Stimulated activated CD4-positive, alpha-beta T cell treated with anti-CD3 and anti-CD28 coated beads, Interleukin-2, amount 100 ng/mL, for 48 hours (primary cell): ENCODE measurements at places on chromosomes 7 and 10.

- DNase-seq, result no peak
These were observed 52.8 kb downstream of the NRF1 start for GRCh38 chr7:129664029-129665012.

DNA sequence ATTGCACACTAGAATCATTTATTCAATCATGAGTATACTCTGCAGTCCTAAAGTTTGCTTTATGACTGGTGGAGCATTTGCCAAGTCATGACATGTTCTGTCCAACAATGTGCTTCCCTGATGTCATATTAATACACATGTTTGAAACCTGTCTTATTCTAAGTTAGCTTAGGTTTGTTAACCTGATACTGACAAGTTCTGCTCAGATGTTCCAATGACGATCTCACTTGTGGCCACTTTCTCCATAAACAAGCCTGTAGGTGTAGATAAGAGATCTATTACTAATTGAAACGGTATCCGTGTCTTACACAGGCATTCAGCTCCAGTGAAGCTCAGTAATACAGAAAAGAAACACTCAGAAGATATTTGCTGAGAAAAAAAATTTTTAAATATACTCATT, 64.9 kb downstream of the GPR37 start:
- DNase-seq, result no peak

GRCh38 chr10:85420501-85421191, 945.9 kb downstream of the GRID1 start:
- no peak for DNase-seq

- DNase-seq, result no peak
These were observed 12.5 kb upstream of the SLC18A3 start for GRCh38 chr10:49597426-49598163.

DNA sequence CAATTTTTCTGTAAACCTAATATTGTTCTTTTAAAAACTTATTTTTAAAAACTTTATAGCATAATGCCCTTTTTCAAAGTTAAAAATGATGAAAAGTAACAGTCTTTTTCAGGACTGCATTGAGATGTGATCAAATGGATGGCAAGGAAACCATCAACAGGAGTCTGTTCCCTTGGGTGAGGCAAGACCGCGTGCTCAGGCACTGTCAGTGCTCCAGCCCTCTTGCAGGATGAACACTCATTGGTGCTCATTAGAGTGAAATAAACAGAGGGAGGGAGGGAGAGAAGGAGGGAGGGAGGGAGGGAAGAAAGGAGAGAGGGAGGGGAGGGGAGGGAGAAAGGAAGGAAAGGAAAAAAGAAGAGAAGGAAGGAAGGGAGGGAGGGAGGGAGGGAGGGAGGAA, 145.7 kb upstream of the CHST15 start:
- no peak for DNase-seq

DNA sequence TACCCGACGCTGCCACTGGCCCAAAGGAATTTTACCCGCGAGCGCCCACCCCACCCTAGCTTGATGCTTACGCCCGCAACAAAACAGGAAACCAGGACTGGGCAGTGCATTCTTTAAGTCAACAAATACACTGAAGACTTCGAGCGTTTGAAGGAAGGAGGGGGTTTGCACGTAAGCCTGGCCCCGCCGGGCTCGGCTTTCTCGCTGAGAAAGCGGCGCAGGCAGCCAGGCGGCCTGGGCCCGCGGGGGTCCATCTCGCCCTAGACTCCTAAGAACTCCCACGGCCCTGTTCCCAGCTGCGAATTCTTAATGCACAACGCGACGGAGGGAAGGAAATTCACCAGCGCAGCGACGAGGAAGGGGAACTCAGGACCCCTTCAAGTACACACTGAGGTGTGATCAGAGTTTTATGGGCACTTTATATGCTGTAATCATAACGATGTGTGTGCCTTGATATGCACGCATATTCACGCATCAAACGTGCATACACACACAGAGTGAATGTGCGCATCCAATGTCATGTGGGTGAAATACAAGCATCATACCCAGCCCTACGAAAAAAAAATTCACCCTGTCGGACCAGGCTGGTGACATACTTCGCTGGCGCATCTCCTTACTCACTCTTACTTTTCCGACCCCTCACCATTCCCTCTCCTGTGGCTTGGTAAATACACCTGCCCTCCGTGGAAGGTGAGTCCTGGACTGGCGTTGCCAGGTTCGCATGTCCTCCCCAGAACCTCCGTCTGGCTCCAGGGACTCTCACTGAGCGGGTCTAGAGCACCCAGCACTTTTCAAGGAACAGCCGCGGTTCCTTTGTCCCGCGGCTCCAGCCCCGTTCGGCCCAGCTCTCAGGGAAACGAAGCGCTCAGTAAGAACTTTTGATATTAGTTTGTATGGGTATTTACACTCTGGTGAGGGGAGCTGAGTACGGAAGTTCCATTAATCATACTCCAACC, 5.7 kb upstream of the HOXA13 start:
- DNase-seq, result no peak

- no peak for DNase-seq
These were observed 5.5 kb upstream of the SPAG6 start for GRCh38 chr10:22339761-22340328.

GRCh38 chr10:50648089-50648934, 24.6 kb upstream of the SGMS1 start:
- DNase-seq, result no peak

DNA sequence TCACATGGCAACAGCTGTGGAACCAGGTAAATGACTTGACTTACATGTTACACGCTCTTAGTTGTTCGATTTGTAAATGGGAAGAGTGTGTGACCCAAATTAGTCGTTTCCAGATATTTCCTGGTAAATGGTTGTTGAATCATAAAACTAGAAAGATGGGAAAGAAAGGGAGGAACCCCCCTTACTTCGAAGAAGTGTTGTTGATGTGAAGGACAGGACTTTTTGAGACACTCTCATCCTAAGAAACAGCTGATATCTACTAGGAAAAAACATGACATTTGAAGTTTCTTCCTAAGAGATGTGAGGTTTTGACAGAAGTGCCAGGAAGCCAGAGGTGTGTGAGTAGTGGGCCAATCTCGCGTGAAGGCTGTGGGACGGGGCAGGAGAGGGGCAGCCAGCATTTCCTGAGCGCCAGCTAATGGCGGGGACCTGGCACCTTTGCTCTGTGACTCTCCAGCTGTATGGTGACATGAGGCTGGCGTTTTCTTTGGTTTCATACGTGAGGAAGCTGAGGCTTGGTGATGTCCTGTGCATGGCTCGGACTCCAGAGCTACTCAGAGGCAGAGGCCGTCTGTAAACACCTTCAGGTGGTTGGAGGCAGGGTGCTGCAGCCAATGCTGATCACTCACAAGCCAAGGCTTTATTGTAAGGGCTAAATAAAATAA, 53.7 kb downstream of the IKZF1 start:
- DNase-seq, result no peak

GRCh38 chr10:85741626-85742300, 624.8 kb downstream of the GRID1 start:
- no peak for DNase-seq

DNA sequence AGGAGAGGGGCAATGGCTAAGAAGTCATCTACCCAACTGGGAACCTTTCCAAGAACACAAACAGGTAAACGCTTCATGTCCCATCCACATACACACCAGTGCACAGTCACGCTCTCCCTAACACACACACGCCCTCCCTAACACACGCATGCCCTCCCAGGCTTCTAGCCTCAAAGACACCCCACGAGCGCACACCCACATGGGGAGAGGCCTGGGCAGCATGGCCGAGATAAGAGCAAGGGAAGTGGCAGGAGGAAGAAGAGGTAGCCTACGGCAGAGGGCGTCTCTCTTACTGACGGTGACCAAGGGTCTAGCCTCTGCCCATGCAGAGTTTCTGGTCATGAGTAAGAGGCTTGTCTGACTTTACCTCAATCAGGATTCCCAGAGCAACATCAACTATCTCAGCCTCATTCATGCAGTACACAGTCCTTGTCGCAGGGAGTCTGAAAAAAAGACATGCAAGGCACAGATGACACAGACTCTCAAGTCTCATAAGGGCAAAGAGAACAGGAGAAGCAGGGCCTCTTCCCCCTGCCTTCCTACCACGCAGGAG, 3.1 kb downstream of the CYREN start:
- DNase-seq, result no peak

GRCh38 chr10:58513188-58514110, 777 bp downstream of the BICC1 start:
- DNase-seq, result no peak

GRCh38 chr10:120691625-120692024, 159.5 kb upstream of the WDR11 start:
- no peak for DNase-seq

GRCh38 chr10:22309180-22310000, 6.8 kb upstream of the COMMD3 start:
- no peak for DNase-seq

DNA sequence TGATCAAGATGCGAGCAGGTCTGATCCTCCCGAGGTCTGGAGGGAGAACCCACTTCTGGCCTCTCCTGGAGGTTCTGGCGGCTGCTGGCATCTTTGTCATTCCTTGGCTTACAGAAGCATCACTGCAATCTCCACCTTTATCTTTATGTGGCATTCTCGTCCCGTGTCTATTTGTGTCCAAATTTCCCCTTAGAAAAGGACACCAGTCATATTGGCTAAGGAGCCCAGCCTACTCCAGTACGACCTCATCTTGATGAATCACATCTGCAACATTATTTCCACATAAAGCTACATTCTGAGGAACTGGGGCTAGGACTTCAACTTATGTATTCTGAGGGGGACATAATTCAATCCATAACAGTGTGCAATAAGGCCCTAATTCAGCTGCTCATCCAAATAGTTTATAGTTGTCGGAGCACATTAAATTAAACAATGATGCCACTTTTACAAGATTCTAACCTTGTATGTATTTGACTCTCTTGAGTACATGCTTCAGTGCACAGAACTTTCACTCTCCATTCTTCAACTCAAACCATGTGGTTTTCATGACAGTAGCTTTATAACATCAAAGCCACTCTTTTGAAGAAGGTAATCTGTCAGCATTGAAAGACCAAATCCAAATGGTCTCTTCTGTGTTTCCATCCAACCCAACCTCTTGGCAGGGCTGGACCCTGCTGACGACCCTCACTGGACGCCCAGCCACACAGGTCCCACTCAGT, 86.2 kb upstream of the DDC start:
- no peak for DNase-seq

DNA sequence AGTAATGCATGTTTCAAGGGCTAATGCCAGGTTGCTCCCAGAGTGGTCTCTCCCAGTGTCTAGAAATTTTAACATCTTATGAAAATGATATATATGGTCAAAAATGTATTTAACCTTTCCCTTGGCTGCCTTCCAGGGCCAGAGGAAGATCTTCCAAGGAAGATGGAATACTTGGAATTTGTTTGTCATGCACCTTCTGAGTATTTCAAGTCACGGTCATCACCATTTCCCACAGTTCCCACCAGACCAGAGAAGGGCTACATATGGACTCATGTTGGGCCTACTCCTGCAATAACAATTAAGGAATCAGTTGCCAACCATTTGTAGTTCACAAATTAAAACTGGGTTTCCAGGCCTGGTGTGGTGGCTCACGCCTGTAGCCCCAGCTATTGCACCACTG, 9.0 kb downstream of the GATAD1 start:
- DNase-seq, result no peak

DNA sequence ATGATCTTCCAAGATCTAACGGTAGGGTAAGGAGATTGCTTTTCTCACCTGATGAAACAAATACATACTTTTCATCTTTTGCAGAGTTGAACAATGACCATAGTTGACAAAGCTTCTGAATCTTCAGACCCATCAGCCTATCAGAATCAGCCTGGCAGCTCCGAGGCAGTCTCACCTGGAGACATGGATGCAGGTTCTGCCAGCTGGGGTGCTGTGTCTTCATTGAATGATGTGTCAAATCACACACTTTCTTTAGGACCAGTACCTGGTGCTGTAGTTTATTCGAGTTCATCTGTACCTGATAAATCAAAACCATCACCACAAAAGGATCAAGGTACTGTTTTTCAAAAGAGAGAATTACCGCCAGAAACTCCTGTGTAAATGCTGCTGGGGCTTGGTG, 79.9 kb downstream of the ANKRD61 start:
- DNase-seq, result no peak

DNA sequence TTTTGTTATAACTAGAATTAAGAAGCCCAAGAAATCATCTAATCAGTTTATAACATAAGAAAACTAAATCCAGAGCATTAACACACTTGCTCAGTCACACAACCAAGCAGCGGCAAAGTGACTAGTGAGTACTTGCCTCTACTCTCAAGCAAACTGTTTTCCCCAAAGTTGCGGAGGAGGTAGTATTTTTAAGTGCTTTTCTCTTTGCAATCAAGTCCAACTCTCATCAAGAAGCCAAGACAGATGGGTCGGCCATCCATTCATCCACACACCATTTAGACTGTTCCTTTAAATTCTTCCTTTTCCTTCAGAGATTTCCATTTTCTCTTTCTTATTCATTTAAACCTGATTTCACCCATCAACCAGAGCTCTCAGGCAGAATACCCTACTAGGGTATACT, 25.4 kb downstream of the ARHGAP21 start:
- no peak for DNase-seq

DNA sequence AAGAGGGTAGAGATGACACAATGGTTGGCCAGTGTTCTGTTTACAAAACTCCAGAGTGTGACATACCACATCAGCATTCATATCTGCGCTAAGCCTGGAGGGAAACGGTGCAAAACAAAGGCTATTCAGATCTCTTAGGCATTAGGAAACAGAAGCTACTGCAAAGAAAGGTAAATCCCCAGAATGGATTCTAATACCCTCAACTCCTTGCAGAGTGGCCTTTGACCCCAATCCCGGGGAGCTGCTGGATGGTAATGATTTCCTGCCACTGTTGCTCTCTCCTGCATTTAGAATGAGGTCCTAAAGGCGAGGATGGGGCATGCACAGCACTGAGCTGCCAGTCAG, 65.2 kb downstream of the AOAH start:
- no peak for DNase-seq

DNA sequence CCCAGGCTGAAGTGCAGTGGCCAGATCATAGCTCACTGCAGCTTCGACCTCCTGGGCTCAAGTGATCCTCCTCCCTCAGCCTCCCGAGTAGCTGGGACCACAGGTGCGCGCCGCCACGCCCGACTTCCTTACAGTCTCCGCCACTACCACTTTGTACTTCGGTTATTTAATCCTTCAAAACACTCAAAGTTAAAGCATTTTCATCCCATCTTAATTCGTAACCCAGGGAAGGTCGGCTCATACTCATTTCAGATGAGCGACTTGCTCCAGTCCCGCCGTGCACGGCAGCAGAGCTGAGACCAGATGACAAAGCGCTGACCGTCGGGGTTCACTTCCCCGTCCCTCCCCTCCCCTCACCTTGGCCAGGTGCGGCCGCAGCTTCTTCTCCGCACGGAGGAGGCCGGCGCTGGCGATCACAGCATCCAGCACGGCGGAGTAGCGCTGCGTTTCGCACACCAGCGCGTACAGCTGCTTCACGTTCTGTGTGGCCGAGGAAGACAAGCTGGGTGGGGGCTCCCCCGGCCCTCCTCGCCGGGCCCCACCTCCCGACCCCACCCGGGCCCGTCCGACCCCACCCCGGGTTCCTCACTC, 457 bp downstream of the NSUN5 start:
- no peak for DNase-seq
